Pancreas (tissue), 10 donors: ENCODE measurements at places on chromosomes 6 and 20.
A peak's percentile ranks its signal among the peaks of the same experiment; 100 is the strongest.

- H3K27me3 ChIP-seq: no peaks in the 10 kb centered on the region
- H3K36me3 ChIP-seq: no peaks in the 10 kb centered on the region
- peaks cover 3% of the 10 kb centered on the region for H3K4me1 ChIP-seq
- H3K27ac ChIP-seq: no peak overlapping the region
Observed at GRCh38 chr20:45626540-45626939, 3.0 kb upstream of the WFDC10A start.

- H3K36me3 ChIP-seq: no peaks in the 10 kb centered on the region
- no peak for DNase-seq
- no peak overlapping the region for H3K4me3 ChIP-seq
- peaks cover 10% of the 10 kb centered on the region for H3K4me1 ChIP-seq
- no peaks in the 10 kb centered on the region for H3K27me3 ChIP-seq
Observed at GRCh38 chr20:63536241-63536977, 767 bp downstream of the PTK6 start.

DNA sequence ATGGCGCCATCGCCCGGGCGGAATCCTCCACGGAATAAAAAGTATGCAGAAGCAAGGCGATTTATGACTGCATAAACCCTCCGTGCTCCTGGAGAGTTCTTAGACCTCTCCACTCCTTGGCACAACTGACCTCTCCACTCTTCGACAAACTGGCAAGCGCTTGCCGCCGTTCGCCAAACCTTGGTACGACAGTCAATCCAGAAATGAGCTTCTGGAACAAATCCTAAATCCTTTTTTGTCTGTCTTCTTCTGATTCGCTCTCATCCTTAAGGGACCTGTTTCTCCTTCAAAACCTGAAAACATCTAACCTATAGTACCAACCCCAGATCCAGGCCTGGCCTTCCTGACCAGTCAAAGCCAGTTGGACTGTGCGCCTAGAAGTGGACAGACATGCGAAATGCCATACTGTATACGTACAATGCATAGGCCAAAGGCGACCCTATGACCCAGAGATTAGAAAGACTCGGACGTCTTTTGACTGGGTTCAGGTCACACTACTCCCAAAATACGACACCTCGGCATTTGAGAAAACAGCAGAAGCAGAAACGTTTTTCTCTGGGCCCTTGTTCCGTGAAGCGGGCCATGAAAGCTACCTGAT, 59.4 kb downstream of the TRIM27 start:
- peak overlapping the region; percentile 46 for H3K4me3 ChIP-seq
- H3K27me3 ChIP-seq: no peaks in the 10 kb centered on the region
- DNase-seq: no peak

DNA sequence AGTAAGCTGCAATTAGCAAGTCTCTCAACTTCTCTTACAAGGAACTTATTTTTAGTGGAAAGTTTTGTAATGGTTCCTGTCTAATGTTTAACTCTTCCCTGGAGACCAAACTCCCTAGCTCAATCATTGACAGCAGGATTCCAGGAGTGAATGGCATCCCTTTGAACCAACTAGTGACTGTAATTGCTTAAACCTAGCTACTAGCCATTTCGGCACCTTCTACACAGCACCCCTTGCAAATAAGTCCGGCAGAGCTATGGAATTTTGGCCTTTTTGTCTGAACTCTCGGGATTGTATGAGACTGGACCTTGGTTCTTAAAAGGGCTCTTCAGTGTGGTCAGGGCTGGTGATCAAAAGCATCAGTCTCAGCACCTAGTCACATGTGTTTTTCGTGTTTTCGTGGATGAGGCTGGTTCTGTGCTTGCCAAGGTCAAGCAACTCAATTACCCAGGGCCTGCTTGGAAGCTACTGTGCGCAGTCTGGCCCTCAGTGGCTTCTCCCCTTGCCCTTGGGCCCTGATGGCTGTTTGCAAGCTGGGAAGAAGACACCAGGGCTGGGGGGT, 135.3 kb upstream of the NEDD9 start:
- no peaks in the 10 kb centered on the region for H3K36me3 ChIP-seq
- H3K27ac ChIP-seq: peak overlapping the region; percentile 65
- no peaks in the 10 kb centered on the region for H3K27me3 ChIP-seq
- DNase-seq: no peak
- H3K4me3 ChIP-seq: no peak overlapping the region
